ENCODE measurements at places on chromosomes 6 and 20. TPM values are rescaled to one million over a fixed set of nuclear protein-coding genes. Genes with fewer than 3 reads are reported as not detected.

GRCh38 chr6:55669028-55669427 is 90.0 kb upstream of the HMGCLL1 start:
- DNase-seq, result no peak

The KIF6 gene
- not detected for total RNA-seq

DNA sequence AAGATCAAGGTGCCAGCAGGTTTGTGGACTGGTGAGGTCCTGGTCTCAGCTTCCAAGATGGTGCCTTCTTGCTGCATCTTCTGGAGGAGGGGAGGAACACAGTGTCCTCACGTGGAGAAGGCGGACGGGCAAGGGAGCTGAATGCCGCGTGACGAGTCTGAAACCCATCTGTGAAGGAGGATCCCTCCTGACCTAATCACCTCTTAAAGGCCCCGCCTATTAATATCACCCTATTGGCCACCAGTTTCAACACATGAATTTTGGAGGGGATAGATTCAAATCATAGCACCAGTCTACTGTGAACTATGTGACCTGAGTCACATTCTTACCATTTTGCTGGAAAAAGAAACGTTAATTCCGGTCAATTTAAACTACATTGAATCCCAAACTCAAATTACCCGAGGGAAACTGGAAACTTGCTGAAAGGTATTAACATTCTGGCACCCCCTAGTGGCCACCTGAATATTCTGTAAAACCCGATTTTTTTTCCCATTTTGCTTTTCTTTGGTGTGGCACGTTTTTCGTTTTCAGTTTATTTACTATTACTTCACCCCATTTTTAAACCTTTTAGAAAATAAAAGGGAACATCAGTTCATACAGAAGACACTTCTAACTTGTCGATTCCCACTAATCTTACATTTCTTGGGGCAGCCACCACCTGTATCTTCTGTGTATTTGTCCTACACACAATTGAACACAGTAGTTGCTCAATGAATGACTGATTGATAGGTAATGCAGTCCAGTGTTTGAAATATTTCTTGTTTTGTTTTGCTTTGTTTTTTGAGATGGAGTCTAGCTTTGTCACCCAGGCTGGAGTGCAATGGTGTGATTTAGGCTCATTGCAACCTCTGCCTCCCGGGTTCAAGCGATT is 17.9 kb upstream of the CCDC170 start:
- no peak for DNase-seq

GRCh38 chr6:150410906-150411305 is 42.1 kb downstream of the IYD start:
- DNase-seq, result no peak

DNA sequence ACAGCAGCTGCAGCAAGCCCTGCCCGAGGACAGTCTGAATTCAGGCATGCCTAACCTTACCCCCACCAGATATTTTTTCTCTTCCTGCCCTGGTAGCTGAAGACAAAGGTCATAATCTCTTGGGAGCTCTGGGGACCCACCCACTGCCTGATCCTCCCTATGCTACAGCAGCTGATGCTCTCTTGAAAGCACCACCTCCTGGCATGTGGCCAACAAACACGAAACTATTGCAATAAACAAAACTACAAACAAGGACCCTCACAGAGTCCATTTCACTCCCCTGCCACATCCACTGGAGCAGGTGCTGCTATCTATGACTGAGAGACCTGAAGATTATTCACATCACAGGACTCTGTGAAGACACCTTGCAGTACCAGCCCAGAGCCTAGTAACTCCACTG is 238.5 kb upstream of the HS3ST5 start:
- DNase-seq, result no peak

The HCRTR2 gene
- total RNA-seq, result not detected

The C6orf132 gene
- total RNA-seq, result 2.1 TPM

The CAGE1 gene
- total RNA-seq, result not detected

DNA sequence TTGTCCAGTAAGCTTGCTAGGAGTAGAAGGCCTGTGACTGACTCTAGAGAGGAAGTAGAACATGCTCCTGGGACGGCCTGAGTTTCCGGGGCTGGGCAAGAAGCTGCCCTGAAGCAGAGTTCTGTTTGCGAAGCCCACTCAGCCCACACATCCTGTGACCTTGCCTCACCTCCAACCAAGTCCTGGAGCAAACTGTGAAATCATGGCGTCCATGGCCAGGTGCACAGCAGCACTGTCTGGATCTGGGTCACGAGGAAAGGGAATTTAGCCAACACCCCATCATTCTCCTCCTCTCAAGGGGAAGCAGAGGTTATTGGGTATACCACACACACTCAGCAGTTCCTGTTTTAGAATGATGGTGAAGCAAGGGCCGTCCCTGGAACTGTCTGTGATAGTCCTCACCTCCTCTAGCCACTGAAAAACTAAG is 87.5 kb downstream of the CRYBG1 start:
- DNase-seq, result no peak

GRCh38 chr6:21582651-21583050 is 10.9 kb upstream of the SOX4 start:
- no peak for DNase-seq

DNA sequence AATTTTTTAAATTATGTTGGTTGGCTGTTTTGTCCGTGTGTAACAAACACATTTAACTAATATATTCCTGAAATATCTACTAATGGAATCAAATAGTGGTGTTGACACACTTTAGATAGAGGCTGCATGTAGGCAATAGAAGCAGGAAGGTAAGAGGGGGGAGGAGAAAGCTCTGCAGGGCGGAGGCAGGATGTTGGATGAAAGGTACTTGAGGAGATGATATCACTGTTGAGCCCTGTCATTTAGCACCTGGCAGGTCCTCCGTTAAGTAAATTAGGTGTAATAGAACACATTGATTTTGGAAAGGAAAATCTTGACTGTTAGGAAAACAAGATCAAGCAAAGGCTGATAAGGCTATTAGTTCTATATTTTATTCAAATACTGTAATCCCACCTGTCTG is 618.7 kb downstream of the PKHD1 start:
- no peak for DNase-seq

- DNase-seq, result peak; percentile 87
These were observed 10.9 kb upstream of the LPIN3 start for GRCh38 chr20:41329435-41330342.

The NRSN1 gene
- total RNA-seq, result not detected

DNA sequence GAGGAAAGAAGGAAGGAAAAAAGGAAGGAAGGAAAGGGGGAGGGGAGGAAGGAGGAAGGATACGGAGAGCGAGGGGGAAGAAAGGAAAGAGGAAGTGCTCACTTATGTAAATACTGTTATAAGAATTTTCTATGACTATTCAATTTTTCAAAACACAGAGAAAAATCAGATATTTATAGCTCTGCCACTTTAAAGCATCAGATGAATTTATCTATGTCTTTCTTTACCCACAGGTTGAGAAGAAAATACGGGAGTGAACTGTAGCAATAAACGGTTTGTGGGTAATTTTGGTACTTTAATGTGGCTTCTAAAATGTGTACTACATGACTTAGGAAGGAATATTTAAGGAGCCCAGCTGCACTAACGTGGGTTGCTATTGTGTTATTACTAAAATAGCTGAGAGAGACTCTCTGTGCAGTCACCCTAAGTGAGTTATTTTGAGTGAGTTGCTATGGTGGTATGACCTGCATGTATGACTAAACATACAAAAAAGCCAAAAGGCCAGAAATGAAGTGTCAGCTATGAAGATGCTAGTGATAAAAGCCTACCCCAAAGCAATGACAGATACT is 225.5 kb downstream of the SOD2 start:
- DNase-seq, result no peak

The SEL1L2 gene
- total RNA-seq, result not detected

- DNase-seq, result no peak
These were observed 21.2 kb downstream of the ROS1 start for GRCh38 chr6:117404548-117404947.

The ERVFRD-1 gene
- 2.5 TPM for total RNA-seq

- peak; percentile 20 for DNase-seq
These were observed 354.1 kb upstream of the MAP3K7 start for GRCh38 chr6:90940812-90941481.

GRCh38 chr20:41748051-41748450 is 129.9 kb upstream of the CHD6 start:
- DNase-seq, result no peak

DNA sequence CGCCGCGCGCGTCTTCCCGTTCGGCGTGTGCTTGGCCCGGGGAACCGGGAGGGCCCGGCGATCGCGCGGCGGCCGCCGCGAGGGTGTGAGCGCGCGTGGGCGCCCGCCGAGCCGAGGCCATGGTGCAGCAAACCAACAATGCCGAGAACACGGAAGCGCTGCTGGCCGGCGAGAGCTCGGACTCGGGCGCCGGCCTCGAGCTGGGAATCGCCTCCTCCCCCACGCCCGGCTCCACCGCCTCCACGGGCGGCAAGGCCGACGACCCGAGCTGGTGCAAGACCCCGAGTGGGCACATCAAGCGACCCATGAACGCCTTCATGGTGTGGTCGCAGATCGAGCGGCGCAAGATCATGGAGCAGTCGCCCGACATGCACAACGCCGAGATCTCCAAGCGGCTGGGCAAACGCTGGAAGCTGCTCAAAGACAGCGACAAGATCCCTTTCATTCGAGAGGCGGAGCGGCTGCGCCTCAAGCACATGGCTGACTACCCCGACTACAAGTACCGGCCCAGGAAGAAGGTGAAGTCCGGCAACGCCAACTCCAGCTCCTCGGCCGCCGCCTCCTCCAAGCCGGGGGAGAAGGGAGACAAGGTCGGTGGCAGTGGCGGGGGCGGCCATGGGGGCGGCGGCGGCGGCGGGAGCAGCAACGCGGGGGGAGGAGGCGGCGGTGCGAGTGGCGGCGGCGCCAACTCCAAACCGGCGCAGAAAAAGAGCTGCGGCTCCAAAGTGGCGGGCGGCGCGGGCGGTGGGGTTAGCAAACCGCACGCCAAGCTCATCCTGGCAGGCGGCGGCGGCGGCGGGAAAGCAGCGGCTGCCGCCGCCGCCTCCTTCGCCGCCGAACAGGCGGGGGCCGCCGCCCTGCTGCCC is 1.1 kb downstream of the SOX4 start:
- no peak for DNase-seq

- no peak for DNase-seq
These were observed 128.7 kb downstream of the RIN2 start for GRCh38 chr20:19886661-19887288.

The ULBP1 gene
- 4.1 TPM for total RNA-seq

- no peak for DNase-seq
These were observed 51.3 kb downstream of the HDDC2 start for GRCh38 chr6:125250511-125250910.

Data from glomerular endothelial cell (primary cell).